ENCODE measurements at places on chromosomes 11 and 22.

GRCh38 chr11:12377824-12378593, 638 bp downstream of the PARVA start:
- DNase-seq = no peak

DNA sequence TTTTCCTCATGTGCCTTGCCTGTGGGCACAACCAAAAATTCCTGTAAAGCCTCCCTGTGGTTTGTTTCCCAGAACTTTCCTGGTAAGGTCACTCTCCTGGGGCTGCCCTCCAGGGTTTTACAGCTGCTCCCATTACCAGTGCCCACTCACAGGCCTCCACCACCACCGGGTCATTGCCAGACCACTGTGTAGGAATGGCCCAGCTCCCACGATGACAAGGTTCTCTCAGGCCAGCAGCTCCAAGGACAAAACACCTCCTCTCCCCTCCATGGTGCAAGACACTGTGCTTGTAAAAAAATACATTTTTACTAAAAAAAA, 96.1 kb upstream of the AKIP1 start:
- no peak for DNase-seq

GRCh38 chr11:76491644-76492043, 46.8 kb downstream of the EMSY start:
- DNase-seq = no peak

DNA sequence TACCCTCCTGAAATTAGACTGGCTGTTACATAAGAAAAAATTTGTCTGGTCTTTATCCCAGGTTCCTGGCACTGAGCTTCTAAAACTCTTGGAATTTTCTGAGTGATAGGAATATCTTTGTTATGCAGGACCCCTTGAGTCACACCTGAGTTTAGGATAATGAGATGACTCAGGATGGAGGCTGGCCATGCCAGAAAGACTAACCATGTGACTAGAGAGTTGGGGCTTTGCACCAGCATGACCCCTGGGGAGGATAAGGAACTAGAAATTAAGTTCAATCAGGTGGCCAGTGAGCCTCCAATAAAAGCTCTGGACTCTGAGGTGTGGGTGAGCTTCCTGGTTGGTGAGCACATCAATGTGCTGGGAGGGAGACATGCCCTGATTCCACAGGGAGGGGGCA, 88.1 kb downstream of the XRRA1 start:
- DNase-seq = no peak

Data from activated CD8-positive, alpha-beta memory T cell treated with anti-CD3 and anti-CD28 coated beads, Interleukin-2, amount 10 ng/mL, durations not matched to agents 7 days and 5 days (primary cell).